Fibroblast of skin of abdomen (primary cell): ENCODE measurements at places on chromosomes 5 and 9.

- no peak for DNase-seq
These were observed 111.2 kb upstream of the IL12B start for GRCh38 chr5:159441441-159441840.

- peak; percentile 63 for DNase-seq
These were observed 242.1 kb downstream of the BNC2 start for GRCh38 chr9:16628413-16628812.

GRCh38 chr5:43421450-43422133 is 9.4 kb upstream of the CCL28 start:
- no peak for DNase-seq

DNA sequence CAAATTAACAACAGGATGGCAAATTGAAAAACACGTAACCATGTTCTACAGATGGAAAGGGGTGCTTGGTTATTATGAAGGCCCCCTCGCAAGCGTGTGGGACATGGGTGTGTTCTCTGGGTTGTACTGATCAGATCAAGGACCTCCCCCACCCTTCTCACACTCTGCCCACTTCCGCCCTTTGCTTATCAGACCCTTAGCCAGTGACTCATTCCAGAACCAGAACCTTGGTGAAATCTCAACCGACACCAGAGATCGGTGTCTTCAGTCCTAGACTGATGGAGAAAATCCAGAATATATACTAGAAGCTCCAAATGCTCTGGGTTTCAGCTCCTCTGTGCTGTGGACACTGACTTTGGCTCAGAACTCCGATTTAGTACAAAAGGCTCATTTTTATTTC is 64.9 kb downstream of the PTTG1 start:
- no peak for DNase-seq

- DNase-seq, result peak; percentile 48
These were observed 13.5 kb upstream of the MELK start for GRCh38 chr9:36559036-36559695.

DNA sequence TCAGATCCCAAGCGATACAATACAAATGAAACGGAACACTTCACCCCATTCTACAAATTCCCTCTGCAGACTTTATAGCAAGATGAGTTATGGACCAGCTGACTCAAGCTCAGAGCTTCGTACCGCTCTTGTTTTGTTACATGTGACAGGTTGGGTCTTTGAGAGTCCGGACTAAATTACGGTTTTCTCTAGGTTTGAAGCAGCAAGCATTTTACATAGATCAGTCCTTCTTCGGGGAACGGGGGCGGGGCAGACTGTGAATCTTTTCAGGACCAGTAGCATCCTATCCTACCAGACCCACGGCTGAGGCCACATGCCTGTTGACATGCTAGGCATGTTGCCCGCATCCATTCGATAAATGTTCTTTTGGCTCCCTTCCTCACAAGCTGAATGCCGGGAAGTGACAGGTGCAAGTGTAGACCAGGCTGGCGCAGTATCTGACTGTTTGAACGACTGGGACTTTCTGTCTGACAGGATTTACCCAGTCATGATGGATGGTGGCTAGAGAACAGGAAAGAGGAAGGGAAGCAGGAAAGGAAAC is 811.0 kb upstream of the GRAMD2B start:
- DNase-seq, result peak; percentile 34

- no peak for DNase-seq
These were observed 102.3 kb downstream of the SEMA6A start for GRCh38 chr5:116472274-116472673.

DNA sequence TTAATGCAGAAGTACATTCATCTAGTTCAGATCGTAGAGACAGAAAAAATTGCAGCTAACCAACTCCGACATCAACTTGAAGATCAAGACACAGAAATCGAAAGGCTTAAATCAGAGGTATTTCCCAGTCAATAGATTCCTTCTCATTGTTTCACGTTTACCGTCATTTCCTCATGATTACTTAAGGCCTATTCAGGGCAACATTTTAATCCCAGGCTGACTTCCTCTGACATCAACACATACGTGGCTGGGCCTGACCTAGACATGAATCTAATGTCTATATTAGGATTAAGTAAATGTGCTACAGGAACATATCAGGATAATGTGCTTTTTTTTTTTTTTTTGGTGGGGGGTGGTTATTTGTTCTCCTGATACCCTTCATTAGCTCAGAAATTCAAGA is 107.9 kb downstream of the RASGRF2 start:
- no peak for DNase-seq

- no peak for DNase-seq
These were observed 9.6 kb upstream of the ADRB2 start for GRCh38 chr5:148816782-148817181.

DNA sequence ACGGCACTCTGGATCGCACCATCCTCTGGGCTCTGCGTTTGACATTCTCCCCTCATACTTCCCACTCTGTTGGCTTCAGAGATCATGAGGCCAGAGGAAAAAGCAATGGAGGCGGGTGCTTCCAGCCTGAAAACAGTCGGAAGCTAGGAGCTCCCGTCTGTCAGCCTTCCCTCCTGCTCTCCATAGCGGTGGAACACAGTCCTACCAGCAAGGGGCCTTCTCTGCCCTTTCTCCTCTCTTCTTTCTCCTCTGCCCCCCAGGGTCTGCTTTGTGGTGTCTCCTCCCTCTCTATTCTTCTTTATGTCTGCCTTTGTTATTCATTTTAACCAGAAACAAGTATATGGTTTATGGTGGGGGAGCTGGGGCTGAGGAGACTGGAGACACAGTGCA is 152.5 kb upstream of the NFIB start:
- no peak for DNase-seq

- DNase-seq, result no peak
These were observed 2.0 kb downstream of the CNOT6 start for GRCh38 chr5:180495991-180496741.

DNA sequence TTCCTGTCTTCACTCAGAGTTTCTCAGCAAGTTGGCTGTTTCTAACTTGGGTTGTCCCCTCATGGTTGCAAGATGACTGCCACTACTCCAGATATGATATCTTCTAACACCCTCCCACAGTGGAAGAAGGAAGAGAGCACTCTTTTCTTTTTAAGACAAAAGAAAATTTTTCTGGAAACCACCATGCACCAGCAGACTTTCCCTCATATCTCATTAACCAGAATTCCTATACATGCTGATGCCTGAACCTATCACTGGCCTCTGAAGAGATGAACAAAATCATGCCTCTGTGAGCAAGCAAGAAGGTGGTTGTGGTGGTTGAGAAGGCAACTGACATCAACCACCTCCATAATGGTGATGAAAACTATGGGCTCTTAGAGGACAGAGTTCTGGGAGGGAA is 56.8 kb downstream of the FEM1C start:
- DNase-seq, result no peak

GRCh38 chr9:87818308-87818707 is 64.4 kb upstream of the SPATA31E1 start:
- no peak for DNase-seq

DNA sequence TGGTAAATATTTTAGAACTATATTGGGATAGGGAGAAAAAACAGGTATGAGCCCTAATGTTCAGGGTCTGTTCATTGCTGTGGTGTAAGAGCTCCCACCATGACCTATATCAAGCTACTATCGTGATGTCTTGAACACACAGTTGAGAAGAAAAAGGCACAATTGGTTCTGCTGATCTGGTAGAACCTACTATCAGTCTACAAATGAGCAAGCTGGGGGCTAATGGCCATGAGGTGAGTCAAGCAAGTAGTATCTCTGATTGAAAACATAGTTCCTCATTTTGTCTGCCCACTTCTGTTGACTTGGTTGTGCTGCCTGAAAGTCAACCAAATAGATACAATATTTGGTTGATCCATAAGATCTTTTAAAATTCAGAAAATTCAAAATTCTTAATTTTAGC is 1026.3 kb downstream of the CDH12 start:
- DNase-seq, result no peak

DNA sequence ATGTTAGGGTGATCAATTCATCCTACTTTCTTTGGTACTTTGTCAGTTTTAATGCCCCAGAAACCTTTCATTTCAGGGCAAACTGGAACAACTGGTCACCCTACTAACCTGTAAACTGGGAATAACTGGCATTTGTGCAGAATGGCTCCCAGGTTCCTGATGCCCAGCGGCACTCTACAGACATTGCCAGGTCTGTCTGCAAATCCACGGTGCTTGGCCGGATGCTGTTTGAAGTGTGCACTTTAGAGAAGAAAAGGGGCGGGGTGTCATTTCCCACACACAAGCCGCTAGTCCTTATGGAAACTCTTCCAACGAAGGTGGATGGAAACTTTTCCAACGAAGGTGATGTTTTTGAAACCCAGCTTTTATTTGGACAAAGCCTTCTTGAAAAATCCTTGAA is 49.9 kb upstream of the OTULINL start:
- DNase-seq, result no peak

- no peak for DNase-seq
These were observed 13.8 kb downstream of the INVS start for GRCh38 chr9:100112677-100113336.

DNA sequence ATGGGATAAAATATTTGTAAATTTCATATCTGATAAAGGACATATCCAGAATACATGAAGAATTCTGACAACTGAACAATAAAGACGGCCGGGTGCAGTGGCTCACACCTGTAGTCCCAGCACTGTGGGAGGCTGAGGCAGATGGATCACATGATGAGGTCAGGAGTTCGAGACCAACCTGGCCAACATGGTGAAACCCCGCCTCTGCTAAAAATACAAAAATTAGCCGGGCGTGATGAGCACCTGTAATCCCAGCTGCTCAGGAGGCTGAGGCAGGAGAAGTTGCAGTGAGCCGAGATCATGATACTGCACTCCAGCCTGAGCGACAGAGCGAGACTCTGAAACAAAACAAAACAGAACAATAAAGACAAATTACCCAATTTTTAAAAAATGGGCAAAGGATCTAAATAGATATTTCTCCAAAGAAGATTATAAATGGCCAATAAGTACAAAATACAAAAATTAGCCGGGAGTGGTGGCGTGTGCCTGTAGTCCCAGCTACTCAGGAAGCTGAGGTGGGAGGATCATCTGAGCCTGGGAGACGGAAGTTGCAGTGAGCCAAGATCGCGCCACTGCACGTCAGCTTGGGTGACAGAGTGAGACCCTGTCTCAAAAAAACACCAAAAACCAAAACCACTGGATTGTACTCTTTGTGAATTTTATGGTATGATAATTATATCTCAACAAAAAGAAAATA is 9.6 kb upstream of the NSD1 start:
- DNase-seq, result no peak

DNA sequence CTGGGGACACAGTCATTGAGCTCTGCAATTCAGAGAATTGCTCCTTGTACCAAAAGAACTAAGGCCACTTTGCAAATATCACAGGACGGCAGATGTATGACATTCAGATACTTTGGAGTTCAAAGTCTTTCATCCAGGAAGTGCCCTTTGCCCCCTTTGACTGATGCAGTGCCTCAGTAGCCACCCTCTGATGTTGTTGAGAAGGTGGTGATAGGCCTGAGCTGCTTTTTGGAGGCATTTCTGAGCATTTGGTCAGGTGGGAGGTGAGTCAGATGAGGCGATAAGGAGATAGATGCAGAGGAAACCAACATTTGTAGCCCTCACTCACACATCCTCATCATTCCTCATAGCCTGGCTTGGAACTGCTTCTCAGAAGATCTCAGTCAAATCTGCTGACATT is 63.4 kb downstream of the ANGPTL2 start:
- no peak for DNase-seq

- no peak for DNase-seq
These were observed 1584.4 kb downstream of the EFNA5 start for GRCh38 chr5:106086352-106086751.

- no peak for DNase-seq
These were observed 239.6 kb downstream of the MAN2A1 start for GRCh38 chr5:109929376-109929775.

GRCh38 chr9:69546265-69546664 is 125.9 kb downstream of the APBA1 start:
- DNase-seq, result peak; percentile 28

- peak; percentile 47 for DNase-seq
These were observed 69.8 kb downstream of the ICE1 start for GRCh38 chr5:5492087-5492933.

DNA sequence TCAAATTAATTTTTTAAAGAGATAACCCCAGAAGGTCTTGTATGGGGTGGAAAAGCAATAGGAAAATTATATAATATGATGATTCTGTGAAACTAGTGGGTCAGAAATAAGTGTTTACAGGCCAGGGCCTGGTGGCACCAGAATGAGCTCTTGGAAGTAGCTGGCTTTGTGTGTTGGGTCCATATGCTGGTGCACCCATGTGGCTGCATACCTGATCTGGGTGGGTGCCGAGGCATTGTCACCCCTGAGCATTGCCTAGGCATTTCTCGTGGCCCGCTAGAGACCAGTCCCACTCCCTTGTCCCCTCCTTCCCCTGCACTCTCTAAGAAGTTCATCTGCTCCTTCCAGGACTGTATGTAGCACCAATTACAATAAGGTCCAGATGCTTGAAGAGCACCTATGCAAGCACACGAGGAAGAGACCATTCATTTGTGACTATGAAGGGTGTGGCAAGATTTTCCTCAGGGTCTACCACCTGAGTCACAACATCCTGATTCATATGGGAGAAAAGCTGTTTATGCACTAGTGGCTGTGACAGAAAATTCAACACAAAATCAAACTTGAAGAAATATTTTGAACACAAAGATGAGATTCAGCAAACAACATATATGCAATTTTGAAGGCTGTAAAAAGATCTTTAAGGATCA is 19.8 kb upstream of the IL33 start:
- no peak for DNase-seq

DNA sequence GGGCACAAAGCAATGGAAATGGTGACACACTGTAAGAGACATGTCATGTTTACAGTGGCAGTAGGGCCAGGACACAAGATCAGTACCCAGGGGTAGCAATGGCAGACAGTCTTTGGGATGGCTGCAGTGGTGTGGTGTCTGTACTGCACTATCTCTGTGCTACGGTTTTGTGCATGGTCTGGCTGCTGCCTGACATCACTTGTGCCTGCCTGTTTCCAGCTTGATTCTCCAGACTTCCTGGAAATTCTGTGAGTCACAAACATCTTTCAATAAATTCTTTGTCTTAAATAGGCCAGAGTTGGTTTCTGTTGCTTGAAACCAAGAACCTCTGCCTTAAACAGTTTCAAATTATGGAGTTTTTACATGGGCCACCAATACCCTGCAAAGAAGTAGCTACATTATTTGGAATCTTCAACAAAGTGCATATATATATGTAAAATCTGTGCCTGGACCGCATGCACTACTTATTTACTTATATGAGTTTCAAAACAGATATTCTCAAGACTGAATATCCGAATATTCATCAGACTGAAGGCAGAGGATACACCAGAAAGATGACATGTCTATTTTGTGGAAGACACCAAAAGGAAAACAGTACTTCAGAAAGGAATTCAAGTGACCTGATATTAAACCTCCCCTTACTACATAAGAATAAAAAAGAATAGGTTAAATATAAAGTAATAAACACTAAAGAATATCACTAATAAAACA is 188.1 kb downstream of the RFX3 start:
- peak; percentile 70 for DNase-seq
